Neural crest cell (in vitro differentiated cells): ENCODE measurements at places on chromosomes 16 and 17. TPM values are rescaled to one million over a fixed set of nuclear protein-coding genes. Genes with fewer than 3 reads are reported as not detected.
A peak's percentile ranks its signal among the peaks of the same experiment; 100 is the strongest.

Gene TMIGD1
- total RNA-seq = not detected in 2 replicates

DNA sequence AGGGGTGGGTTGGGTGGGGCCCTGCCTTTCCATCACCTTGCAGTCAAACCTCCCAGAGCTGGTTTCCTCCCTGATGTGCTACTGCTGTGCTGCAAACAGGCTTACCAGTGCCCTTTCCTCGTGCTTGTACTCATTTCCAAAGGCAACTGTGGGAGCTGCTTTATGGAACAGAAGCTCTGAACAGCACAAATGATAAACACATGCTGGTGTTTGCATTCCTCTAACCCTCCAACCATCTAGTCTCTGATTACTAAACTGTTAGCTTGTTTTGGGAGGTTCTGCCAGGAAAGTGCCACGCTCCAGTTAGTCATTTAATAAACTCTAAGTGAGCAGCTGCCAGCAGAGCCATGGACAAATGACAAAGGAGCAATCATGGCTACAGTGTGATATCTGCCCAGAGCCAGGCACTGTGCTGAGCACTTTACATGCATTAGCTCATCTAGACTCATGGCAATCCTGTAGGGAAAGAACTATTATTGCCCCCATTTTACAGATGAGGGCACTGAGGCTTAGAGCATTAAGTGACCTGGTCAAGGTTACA lies 110.4 kb downstream of the VAT1L start:
- no peak for DNase-seq

GRCh38 chr17:15944759-15945526 lies at the start of gene ADORA2B:
TSS of gene ADORA2B (plus strand) at chr17:15945130. CDS start at chr17:15945249, 119 bp downstream.
- DNase-seq = peak; percentile 63

DNA sequence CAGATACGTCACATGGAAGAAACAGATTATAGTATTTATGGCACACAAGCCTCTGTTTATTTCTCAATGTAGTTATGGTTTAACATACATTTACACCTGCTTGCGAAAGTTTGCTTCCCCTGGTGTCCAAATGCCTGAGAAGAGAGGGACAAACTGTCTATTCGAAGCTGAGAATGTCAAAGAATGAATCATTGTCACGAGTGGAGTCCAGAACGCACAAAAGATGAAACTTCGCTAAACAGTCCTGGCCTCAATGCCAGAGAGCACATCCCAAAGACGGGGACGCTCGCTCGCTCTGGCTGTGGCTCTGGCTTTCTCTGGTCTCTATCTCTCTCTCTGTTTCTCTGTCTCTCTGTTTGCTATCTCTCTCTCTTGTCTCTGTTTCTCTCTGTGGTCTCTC lies 298.8 kb downstream of the FOXL1 start:
- no peak for DNase-seq

GRCh38 chr17:63497708-63498483 lies 21.0 kb downstream of the ACE start:
- DNase-seq = no peak

GRCh38 chr17:33873201-33873617 lies 381.9 kb upstream of the CCL2 start:
- DNase-seq = no peak
